ENCODE measurements at places on chromosomes 1 and 21.

DNA sequence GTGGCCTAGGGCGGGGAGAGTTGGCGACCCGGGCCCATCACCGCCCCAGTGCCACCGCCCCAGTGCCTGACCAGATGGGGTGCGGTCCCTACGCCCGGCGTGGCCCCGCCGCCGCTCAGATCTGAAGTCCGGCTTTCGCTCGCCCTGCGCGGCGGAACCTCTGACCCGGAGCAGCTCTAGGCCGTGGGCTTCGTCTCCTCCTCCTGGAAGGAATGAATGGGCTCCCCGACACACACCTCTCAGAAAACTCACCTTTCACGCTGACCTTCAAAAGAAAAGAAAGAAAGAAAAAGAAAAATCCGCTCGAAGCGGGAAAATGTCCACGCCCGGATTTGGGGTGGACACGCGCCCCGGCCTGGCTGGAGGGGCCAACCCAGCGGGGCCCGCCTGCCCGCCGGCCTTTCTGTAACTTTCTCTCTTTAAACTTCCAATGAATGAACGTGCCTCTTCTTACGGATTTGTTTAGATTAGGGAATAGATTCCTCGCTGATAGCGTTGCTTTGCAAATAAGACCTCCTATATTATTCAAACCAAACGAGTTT is 5.4 kb upstream of the SIM2 start:
- DNase-seq = no peak

- no peak for DNase-seq
These were observed 106.5 kb downstream of the HLCS start for GRCh38 chr21:36859744-36860501.

- DNase-seq = no peak
These were observed 642.7 kb upstream of the CXADR start for GRCh38 chr21:16870103-16870502.

- DNase-seq = no peak
These were observed at the start of gene TMEM51 for GRCh38 chr1:15153184-15153841. Gene TMEM51 (plus strand): TSS chr1:15153747. CDS start chr1:15215088, 61,341 bp downstream.

DNA sequence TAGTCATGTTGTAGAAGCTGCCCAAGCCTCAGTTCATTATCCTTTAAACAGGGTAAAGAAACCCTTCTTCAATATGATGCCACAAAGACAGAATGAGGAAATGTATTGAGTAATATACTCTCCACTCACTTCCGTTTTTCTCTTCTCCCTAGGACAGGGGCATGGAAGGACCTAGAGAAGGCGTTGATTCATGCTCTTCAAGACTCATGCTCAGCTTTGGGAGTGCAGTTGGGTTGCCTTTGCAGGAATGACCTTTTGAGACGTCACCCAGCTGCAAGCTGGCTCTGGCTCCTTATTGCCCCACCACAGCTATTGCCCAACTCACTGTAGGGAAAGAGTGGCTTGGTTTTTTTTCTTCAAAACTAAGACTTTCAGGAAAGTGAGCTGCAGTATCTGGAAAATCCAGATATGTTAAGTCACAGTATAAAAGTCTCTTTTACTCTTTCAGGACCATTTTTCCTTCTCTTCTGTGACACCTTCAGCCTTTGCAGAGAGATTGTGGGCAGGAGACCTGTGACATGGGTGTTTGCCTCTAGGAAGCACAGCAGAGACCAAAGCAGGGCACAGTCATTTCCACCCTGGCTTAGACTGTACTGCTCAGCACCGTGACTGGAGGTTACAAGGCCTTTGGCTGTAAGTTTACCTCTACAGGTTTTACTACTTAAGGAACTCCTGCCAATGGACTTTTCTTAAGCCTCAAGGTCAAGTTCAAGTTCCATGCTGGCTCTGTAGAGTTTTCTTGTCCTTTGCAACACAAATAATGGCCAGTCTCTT is 39.5 kb downstream of the XCL2 start:
- no peak for DNase-seq

- DNase-seq = no peak
These were observed 155.2 kb downstream of the FOXD2 start for GRCh38 chr1:47593013-47593568.

DNA sequence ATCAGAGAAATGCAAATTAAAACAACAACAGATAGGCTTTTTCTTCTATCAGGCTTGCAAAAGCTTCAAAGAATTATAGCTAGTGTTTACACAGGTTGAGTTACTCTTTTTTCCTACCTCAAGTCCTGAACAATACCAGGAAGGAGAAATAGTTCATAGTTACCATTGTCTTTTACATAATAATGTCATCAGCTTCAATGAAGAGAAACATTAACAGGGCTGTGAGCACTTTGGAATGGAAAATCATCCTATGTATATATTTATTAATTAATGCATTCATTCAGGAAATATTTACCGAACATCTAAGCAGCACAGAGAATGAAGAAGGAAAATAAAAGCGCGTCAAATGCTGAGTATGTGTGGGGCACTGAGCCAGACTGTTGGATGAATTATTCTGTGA is 197.3 kb downstream of the ZBTB18 start:
- DNase-seq = no peak

- DNase-seq = no peak
These were observed 3.2 kb downstream of the SH2D5 start for GRCh38 chr1:20729155-20729931.

DNA sequence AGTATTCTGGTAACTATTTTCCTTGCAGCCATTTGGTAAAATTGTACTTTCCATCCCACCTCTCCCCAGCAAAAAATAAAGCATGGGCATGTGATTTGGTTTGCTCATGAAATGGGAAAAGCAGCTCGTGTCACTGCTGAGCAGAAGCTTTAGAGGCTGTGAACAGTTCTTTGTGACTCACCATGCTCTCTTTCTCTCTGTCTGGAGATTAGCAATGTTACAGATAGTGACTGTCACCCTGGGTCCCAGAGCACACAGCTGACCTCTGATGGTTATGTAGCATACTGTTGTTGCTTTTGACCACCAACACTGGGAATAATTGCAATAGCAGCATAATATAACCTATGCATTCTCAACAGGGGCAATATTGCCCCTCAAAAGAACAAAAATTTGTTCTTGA is 70.6 kb downstream of the RGS2 start:
- no peak for DNase-seq

DNA sequence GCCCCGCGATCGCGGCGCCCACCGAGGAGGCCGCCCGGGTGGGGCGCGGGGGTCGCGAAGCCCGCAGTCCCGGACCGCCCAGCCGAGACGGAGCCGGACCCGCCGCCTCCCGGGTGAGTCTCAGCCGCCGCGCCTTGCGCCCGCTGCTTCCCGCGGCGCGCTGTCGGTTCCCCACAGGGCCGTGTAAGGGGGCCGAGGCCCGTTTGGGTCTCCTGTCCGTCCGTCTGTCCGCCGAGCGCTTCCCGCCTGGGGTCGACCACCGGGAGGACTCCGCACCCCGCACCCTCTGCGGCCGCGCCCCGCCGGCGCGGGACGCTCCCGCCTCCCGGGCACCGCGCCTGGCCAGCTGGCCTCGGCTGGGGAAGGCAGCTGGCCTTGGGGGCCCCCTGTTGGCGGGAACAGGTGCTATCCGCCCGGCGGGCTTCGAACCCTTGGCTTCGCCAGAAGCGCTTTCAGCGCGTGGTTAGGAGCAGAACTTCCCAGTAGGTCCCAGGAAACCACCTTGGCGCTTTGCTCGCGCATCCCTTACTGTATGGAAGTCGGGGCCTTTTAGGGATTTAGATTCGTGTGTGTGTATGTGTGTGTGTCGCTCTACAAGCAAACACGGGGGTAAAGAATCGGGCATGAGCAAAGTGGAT is 414 bp downstream of the TMEM51 start:
- no peak for DNase-seq

DNA sequence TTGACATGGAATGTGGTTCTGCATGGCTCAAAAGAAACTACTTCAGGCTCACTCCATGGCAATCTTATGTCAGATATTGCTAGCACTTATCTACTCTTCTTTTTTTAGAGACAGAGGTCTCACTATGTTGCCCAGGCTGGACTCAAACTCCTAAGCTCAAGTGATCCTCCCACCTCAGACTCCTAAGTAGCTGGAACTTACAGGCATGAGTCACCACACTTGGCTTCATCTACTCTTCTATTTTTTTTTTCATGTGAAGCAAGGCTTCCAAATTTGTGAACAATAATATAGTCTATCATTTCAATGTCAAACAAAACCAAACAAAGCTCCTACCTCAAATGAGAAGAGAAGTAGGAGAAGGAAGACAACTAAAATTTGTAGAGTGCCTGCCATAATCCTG is 7.5 kb upstream of the PSEN2 start:
- DNase-seq = no peak

- DNase-seq = no peak
These were observed 59.0 kb downstream of the ERI3 start for GRCh38 chr1:44296086-44296485.

DNA sequence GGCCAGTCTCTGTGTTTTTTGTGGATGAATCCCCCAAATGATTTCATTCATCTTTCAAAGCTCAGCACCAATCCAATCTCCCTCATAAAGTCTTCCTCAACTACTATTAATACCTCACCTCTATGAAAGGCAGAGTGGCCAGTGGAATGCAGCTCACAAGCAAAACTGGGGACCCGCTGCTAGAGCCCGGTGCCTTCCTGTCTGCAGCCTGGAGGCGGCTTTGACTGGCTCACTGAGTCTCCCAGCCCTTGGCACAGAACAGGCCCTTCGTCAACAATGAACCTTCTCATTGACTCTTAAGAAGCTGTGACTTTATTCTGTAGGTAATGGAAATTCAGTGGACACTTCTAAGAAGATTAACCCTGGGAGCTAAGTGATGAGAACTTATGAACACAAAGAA is 86.8 kb upstream of the RAB4A start:
- DNase-seq = no peak

GRCh38 chr1:229558460-229559335 is at the start of gene ABCB10:
Gene ABCB10 (minus strand): TSS chr1:229558707. CDS start chr1:229558652, 55 bp downstream.
- DNase-seq = peak; percentile 95

DNA sequence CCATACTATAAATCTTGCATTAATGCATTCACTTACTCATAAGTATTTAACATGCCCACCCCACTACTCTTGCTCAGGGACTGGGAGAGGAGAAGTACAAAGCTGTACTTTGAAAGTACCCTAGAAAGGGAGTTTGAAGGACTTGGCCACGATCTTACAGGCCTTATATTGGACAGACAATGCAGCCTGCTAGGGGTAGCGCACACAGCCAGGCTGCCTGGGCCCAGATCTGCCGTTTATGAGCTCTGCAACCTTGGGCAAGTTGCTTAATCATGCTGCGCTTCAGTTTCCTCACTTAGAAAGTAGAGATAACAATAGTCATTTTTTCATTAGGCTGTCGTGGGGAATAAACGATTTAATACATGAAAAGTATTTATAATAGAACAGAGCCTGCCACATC is 110.1 kb downstream of the CDC7 start:
- DNase-seq = no peak

- peak; percentile 69 for DNase-seq
These were observed 56.1 kb upstream of the SH3GLB1 start for GRCh38 chr1:86648255-86648654.
